Esophagus squamous epithelium (tissue), 5 donors: ENCODE measurements at places on chromosomes 7 and 10.

GRCh38 chr7:2132243-2132642 lies 100.5 kb downstream of the MAD1L1 start:
- DNase-seq, result no peak

GRCh38 chr10:16919121-16919982 lies 102.1 kb upstream of the RSU1 start:
- no peak for DNase-seq

DNA sequence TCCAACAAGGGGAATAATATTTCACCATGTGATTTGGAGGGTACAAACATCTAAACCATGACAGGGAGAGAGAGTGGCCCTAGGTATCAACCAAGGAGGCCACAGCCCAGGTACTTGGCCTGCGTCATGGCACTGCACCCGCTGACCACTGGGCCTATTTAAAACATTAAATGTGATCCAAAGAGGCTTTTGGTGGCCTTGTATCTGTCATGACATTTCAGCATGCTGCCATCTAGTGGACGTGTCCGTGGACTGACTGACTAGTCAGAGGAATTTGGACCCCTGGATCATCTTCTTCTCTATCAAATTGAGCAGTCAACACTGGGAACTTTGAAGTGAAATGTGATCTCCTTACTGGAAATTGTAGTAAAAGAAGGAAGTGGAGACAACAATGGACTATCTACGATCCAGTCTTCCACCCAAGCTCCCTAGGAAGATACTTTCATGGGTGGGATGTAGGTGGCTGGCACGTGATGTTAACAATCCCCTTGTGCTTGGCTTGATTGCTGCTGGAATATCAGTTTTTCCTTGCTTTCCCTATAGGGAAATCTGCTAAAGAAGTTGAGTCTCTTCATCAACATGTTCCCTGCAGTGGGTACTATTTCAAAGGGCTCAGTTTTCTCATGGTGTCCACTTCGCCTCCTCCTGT lies 24.6 kb upstream of the ITGA8 start:
- DNase-seq, result no peak

GRCh38 chr7:47343061-47343455 lies 238.9 kb downstream of the TNS3 start:
- no peak for DNase-seq

DNA sequence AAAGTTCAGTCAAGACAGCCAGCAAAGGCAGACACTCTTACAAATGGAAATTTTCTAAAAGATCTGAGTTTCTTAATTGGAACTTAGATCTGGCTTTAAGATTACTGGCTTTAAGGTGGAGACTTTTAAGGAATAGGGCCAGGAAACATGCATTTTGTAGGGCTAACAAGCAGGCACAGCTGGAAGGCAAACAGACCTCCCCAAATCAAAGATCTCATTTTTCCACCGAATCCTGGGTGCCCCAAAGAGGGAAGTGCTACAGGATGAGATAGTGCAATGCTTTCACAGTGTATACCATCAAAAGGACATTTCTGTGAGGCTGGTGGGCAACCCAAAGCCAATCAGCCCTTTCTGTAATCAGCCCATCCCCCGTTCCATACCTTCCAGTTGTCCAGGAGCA lies 27.4 kb downstream of the MRPL32 start:
- DNase-seq, result no peak

GRCh38 chr10:113506476-113506875 lies 46.4 kb upstream of the HABP2 start:
- DNase-seq, result no peak

GRCh38 chr10:93463723-93464476 lies 18.2 kb downstream of the MYOF start:
- no peak for DNase-seq

GRCh38 chr10:48700071-48700470 lies 15.4 kb downstream of the WDFY4 start:
- DNase-seq, result no peak

GRCh38 chr7:7639421-7639820 lies 1.1 kb upstream of the UMAD1 start:
- no peak for DNase-seq

DNA sequence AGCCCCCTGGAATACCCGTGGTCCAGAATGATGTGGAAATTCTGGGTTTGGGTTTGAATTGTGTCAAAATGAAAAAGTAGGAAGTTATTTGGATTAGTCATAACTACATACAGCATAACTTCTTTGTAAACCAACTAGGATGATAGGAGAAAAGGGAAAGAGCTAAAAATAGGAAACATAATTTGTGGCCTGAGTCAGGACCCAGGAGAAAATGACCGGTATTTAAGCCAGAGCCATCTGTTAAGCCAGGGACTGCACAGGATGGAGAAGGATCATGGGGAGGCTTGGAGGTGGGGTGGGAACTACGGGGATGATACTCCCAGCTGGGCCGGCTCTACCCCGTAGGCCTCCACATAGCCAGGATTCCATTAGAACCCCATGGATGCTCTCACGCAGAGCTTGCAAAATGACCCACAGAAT lies 98.6 kb downstream of the MYOF start:
- no peak for DNase-seq

- DNase-seq, result no peak
These were observed 35.4 kb downstream of the GAD2 start for GRCh38 chr10:26251925-26252324.

DNA sequence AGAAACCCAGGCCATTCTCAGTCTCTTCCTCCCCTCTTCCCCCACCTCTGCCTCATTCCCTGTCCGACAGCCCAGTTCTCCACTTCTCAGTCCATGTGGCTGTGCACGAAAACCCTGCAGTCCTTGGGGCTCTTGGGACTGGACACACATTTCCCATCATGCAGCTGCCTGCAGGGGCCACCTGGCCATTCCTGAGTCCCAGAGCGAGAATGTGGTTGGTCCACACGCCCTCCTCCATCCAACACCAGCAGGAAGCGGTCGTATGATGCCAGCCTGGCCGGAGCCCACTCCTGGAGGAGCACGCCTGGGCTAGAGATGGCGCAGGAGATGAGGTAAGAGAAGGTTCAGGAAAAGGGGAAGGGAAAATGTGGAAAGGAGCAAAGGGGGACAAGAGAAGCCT lies 222.5 kb downstream of the USP6NL start:
- DNase-seq, result no peak

- DNase-seq, result no peak
These were observed 125.2 kb downstream of the GNAT3 start for GRCh38 chr7:80386686-80387085.

DNA sequence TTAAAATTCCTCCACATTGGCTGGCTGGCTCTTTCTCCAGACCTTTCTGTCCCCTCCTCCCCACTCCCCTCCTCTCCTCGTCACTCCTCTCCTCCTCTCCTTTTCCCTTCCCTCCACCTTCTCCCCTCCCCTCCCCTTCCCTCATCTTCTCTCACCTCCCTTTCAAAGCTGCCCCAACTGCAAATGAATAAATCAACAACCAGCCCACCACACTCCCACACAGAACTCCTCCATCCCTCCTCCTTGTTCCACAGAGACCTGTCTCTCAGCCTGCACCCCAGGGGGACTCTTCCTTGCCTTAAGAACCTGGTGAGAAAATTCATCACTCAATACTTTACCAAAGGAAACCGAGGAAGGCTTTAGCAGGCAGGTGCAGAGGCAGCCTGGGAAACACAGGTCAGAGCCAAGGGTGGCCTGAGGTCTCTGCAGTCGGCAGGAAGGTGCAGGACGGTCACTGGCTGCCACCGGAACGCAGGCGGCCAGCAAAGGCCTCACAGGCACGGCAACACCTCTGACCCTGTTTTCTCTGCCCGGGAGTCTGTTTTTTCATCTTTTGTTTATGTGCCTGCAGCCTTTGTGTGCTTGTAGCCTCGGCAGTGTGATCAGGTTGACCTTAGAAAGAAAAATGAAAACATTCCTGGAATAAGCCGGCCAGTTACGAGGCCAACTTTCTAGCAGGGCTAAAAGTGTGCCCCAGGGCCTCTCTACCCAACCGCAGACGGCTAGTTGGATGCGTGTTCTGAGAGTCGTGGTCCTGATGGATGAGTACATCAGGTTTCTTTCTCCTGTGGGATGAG lies 207.6 kb upstream of the KLF6 start:
- no peak for DNase-seq

GRCh38 chr7:120725376-120726039 lies 132.4 kb downstream of the TSPAN12 start:
- DNase-seq, result no peak

- DNase-seq, result no peak
These were observed 7.2 kb downstream of the NEUROD6 start for GRCh38 chr7:31333291-31333690.

- DNase-seq, result no peak
These were observed 65.4 kb downstream of the GRK5 start for GRCh38 chr10:119272736-119273135.

DNA sequence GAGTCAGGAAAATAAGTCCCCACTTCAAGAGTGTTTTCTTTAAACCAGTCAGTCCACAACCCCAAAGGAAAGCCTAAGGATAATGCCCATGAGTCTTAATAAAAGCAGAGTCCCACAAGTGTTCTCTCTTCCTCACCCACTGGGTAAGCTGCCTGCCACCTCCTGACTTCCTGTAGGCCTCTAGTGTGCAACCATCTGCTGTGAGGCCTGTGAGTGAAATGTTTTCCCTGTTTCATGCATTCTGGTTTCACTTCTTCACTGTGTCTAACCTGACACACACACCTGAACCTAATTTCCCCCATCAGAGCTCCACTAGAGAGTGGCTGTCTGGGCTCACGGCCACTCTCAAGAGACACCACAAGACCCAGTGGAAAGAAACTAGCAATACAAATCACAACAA lies 38.9 kb upstream of the GDF10 start:
- DNase-seq, result no peak

DNA sequence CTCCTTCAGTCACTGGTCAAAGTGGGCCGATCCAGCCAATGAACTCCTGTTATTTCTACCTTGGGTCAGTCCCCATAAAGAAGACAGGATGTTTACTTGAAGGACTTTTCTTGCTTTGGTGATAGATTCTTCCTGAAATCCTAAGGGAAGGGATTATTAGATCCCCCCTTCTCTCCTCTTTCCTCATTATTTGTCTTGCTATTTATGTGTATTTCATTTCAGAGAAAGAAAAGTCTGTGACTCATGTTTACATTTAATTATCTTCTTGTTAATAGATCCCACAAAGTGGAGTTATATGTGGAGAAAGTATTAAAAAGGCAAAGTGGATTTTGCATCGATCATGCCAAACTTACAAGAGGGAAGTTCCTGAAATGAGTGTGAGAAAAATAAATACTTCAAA lies 341.5 kb downstream of the PHTF2 start:
- no peak for DNase-seq

DNA sequence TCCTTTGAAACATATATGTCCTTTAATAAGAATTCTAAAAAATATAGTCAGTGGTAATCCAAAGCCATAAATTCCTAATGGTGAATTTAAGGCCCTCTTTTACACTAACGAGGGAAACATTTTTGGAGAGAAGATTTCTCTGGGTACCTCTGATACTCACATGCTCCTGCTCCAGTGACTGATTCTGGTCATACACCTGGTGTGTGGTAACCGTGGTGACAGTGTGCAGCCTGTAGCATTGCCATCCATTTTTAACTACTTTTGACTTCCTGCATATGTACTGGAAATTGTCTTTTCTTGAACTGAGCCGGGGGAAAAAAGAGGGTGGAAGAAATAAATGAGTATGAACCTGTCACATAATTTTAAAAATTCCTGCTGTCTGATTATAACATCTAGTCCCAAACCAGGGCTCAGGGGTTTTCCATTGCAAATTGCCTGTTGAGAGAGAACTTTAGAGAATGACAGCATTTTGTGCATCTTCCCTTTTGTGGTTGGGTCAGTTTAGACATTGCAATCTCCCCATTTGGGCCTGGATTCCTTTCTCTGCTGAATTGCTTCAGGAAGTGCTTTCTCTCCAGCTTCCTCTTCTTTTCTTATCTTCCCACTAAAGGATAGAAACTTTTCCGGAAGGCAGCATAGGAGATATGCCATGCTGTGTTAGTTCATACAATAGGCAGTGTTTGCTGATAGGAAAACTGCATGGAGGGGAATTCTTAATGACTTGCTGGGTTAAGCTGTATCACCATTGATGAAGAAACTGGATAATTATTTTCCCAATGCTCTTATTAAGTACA lies 125.5 kb downstream of the GRM3 start:
- DNase-seq, result no peak

GRCh38 chr10:91034494-91035159 lies 113.7 kb upstream of the ANKRD1 start:
- DNase-seq, result no peak

DNA sequence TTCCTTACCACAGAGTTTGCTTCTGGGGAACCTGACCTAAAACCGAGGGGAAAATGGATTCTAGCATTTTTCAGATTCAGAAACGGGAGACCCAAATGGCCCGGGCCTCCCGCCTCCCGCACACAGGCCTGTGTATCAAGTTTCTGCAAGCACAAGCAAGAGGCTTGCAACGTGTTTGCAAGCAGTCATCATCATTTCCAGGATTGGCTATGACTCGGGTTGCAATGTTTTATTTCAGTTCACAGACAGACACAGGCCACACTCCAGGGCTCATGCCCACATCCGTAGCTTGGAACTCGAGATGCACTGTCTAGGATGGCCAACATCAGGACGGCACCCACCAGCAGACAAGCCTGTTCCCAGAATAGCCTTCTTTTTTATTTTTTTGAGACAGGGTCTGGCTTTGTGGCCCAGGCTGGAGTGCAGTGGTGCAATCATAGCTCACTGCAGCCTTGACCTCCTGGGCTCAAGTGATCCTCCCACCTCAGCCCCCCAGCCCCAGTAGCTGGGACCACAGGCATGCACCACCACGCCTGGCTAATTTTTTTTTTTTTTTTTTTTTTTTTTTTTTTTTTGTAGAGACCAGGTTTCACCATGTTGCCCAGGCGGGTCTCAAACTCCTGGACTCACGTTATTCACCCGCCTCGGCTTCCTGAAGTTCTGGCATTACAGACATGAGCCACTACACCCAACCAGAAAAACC lies 68.1 kb upstream of the FOXK1 start:
- no peak for DNase-seq

- DNase-seq, result no peak
These were observed 148.7 kb upstream of the GPR26 start for GRCh38 chr10:123517426-123517825.

GRCh38 chr10:58951746-58952145 lies 224.7 kb upstream of the PHYHIPL start:
- DNase-seq, result no peak

- DNase-seq, result no peak
These were observed 991 bp downstream of the SEMA4G start for GRCh38 chr10:100970076-100970913.

DNA sequence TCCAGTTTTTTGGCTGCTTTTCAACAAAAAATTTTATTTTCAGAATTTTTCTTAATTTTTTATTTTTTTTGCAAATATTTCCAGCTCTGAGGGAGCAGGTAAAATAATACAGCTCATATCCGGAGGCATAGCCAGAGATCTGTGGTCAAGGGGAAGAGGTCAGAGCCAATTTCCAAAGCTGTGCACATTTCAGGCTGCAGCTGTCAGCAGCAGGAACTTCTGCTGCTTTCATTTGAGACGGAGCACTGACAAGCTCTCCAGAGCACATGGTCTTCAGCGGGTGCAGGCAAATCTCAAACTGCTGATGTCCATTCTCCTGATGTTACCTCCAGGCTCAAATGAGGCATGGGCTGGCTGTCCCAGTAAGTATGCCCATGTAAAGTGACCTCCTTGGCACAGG lies 31.1 kb downstream of the SLC26A4 start:
- no peak for DNase-seq
